NCI-H524 treated with DMSO at 0.1 percent for 48 hours (cell line): ENCODE measurements at places on chromosomes 11 and 22.

DNA sequence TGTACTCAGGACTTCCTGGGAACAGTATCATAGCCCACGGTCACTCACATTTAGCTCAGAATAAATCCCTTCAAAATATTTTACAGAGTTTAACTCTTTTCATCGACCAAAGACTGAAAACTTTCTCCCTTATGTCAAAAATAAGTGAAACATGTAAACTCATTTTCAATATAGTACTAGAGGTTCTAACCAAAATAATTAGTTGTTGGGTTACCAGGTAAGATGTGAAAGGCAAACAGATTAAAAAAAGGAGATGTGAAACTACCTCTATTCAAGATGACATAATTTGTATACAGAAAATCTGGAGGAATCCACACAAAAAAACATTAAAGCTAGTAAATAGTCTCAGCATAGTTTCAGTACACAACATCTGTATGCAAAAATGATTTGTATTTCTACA, 20.3 kb downstream of the XKR3 start:
- DNase-seq = no peak

- peak; percentile 19 for DNase-seq
These were observed 41.4 kb upstream of the NFAM1 start for GRCh38 chr22:42473484-42474193.

DNA sequence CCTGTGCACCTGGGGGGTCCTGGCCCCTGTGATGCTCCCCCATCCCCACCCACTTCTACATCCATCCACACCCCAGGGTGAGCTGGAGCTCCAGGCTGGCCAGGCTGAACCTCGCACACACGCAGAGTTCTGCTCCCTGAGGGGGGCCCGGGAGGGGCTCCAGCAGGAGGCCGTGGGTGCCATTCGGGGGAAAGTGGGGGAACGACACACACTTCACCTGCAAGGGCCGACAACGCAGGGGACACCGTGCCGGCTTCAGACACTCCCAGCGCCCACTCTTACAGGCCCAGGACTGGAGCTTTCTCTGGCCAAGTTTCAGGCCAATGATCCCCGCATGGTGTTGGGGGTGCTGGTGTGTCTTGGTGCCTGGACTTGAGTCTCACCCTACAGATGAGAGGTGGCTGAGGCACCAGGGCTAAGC, 20.0 kb upstream of the TALDO1 start:
- DNase-seq = no peak

DNA sequence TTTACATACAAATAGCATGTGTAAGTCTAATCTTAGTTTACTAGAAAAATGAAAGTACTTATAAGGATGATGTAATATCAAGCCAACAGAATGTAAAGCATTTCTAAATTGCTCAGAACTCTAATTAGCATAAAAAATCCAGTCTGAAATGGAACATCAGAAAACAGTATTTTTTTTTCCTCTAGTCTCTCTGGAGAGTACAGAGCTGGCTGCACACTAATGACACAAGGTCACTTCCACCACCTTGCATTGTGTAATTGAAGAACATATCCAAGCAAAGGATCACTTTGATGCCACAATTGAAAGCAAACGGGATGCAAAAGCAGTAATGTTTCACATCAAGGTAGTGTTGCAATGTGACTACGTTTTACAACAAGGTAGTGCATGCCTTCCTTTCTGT, 548.0 kb upstream of the LUZP2 start:
- no peak for DNase-seq

DNA sequence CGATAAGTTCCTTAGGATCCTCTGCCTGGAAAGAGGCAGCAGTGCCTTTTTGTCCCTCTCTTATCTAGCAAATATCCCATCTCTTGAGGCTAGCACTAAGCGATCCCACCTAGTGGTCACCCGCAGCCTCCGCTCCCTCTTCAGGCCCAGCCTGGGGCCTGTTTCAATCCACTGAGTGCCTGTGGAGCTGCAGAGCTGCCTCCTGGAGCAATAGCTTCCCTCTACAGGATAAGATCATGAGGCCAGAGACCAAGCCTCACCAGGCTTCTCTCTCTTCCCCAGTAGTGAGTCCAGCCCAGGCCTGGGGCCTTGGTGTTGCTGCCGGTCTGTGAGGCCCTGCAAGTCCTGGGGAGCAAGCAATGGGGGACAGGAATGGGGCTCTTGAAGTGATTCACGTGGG, 65.8 kb downstream of the SLC22A12 start:
- no peak for DNase-seq

DNA sequence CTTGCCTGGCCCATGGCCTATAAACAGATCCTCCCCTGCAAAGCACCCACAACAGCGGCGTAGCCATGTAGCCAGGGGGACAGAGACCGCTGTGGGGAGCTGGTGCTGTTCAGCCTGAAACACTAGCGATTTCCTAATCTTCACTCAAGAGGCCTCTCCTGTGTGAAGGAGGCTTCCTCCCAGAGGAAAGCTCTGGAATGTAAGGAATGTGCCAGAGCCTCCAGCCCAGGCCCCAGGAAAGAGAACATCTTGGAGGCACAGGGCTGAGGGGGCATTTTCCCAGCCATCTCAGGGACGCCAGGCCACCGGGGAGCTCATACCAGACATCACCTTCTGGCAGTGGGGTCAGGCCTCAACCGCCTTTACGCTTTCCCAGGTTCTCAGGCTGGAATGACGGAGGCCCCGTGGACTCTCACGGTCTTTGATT, 24.0 kb downstream of the MIAT start:
- DNase-seq = no peak

- no peak for DNase-seq
These were observed 3.1 kb downstream of the CCDC88B start for GRCh38 chr11:64342869-64343745.

GRCh38 chr11:83836883-83837654, 550.9 kb upstream of the CCDC90B start:
- DNase-seq = no peak

DNA sequence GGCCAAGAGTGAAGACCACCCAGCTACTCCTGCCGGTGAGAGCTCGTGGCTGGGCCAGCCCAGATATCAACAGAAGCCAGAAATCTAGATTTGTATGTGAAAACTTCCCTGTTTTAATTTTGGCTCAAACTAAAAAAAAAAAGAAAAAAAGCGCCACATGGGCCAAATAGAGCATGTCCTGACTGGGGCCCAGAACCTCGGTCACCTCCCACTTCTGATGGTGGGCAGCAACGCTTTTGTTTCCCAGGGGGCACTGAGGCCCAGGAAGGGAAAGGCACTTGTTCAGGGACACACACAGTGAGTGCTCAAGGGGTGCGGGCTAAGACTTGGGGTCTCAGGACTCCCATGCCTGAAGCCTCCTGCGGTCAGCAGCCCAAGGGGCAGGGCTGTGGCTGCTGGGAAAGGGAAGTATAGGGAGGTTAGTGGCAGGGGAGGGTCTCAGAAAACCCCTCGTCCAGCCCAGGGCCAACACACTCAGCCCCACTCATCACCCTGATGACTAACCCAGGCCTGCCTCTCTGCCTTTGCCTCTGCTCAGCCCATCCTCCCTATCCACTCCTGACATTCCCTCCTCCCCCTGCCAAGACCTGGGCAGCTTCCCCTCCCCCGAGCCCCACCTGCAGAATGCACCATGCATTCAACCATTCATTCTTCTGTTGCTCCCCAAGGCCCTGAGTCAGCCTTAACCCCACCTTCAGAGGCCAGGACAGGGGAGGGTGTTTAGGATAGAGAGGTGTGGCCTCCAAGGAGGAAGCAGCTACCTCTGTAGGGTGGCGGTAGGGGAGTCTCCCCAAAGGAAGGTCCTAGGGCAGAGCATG, 30.0 kb upstream of the TCF20 start:
- no peak for DNase-seq

- DNase-seq = peak; percentile 20
These were observed 469 bp upstream of the OSBP2 start for GRCh38 chr22:30694171-30694639.

- DNase-seq = no peak
These were observed 50.9 kb downstream of the ETS1 start for GRCh38 chr11:128536506-128536905.

- no peak for DNase-seq
These were observed 1.6 kb downstream of the EFEMP2 start for GRCh38 chr11:65870706-65871681.

DNA sequence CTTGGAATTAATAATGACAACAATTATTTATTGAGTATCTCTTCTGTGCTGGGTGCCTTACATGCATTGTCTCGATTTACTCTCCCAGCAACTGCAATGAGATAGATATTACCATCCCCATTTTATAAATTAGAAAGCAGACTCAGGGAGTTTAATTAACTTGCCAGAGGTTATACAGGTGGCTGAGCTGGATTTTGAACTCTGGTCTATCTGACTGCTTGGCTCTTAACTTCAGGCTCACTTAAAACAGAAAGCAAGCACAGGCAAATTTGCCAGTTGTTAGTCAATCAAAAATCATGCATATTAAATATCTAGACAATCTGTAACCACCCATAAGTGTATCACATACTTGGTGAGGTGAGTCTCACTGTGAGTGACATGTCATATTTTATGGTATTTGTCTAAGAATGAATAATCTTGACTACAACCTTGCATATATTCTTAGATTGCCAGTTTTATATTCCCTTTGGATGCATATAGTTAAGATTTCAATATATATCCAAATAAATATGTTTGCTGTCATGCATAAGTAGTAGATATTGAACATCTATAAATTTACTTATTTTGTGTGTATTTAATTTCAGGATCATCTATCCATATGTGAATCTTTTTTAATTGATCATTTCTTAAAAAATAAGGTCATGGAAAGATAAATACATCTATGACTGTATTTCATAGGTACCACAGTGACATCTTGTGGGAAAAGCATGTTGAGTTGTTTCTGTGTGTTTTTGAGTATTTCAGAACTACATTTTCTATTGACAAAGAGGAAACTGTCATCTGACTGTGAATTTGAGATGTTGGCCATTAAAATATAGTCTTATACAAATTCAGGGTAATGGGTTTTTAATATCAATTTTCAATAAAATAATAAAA, 112.0 kb upstream of the ARHGAP42 start:
- no peak for DNase-seq

DNA sequence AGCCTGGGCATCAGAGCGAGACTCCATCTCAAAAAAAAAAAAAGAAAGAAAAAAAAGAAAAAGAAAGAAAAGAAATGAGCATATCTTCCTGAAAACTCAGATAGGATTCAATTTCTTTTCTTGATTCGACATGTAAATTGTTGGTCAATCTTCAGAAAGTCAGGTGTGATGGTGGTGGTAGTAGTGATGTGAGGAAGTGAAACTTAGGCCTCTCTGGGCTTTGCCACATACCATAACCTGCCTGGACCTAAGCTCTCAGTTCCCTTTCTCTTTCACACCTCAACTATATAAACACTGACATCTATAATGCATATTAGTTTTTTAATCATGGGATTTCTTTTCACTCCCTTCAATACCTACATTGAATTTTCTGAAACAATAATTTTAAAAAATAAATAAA, 98.0 kb upstream of the TBCEL start:
- no peak for DNase-seq

DNA sequence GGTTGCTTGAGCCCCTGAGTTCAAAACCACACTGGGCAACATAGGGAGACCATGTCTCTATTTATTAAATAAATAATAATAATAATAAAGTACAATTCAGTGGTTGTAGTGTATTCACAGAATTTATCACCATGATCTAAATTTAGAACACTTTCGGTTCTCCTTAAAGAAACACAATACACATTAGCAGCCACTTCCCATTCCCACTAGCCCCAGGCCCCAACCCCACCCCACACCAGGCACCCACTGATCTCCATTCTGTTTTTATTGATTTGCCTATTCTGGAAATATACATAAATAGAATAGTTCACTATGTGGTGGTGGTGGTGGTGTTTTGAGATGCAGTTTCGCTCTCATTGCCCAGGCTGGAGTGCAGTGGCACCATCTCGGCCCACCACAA, 45.7 kb downstream of the BCL2L13 start:
- no peak for DNase-seq

DNA sequence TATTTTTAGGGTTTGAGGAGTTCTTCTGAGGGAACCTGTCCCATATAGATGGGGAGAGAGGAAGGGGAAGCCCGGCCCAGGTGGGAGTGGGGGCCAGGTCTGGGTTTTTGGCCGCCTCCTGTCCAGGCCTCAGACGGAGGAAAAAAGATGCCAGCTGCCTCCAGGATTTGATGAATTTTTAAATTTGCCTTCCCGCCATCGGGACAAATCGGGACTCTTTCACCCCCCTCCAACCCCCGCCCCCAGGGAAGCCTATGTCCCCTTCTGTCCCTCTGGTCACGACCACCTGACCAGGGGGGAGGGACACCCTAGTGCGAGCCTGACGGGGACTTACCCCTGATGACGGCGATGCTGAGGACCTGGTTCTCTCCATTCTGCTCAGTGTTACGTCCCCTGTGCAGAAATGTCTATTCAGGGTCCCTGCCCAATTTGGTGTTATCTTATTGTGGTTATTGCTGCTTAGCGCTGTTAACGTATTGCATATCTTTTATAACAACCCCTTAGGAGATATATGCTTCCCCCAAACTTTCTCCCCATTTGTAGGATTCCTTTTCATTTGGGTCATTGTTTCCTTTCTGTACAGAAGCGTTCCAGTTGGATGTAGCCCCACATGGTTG, 115.9 kb upstream of the GRK3 start:
- DNase-seq = no peak

DNA sequence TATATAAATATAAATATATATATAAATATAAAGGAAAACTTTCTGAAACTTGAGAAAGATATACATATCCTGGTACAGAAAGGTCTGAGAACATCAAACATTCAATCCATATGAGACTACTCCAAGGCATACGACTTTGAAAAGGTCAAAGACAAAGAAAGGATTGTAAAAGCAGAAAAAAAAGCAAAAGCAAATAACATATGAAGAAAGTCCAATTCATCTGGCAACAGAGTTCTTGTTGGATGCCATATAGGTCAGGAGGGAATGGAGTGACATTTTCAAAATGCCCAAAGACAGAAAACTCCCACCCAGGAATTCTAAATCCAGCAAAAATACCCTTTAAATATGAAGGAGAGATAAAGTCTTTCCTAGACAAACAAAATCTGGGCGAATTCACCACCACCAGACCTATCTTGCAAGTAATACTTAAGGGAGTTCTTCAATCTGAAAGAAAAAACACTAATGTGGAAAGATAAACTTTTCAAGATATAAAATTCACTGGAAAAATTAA, 42.3 kb upstream of the MRPL17 start:
- no peak for DNase-seq

- no peak for DNase-seq
These were observed 18.4 kb downstream of the SULT4A1 start for GRCh38 chr22:43843783-43844530.

DNA sequence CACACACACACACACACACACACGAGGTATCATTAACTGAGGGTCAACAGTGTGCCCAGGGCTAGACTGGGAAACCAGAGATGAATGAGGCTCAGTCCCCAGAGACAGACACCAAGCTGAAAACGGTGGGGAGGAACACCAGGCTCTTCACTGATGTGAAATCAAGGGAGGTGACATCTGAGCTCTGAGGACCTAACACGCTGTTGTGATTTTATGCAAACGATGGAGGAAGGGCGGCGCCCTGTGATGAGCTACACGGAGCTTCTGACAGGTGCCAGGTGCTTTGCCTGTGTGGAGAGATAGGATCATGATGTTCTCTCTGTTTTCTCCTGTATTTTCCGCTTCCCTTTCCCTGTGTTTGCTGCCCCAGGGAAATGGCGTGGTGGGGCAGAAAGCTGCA, 6.5 kb upstream of the CYB5R3 start:
- no peak for DNase-seq

GRCh38 chr22:48902983-48903650, 924.6 kb downstream of the BRD1 start:
- DNase-seq = no peak

- DNase-seq = no peak
These were observed 33.0 kb downstream of the CHID1 start for GRCh38 chr11:877565-877964.
